Stimulated activated CD4-positive, alpha-beta T cell treated with anti-CD3 and anti-CD28 coated beads, TNF-alpha, amount 100 ng/mL, for 4 hours (primary cell): ENCODE measurements at places on chromosomes 4 and X.

DNA sequence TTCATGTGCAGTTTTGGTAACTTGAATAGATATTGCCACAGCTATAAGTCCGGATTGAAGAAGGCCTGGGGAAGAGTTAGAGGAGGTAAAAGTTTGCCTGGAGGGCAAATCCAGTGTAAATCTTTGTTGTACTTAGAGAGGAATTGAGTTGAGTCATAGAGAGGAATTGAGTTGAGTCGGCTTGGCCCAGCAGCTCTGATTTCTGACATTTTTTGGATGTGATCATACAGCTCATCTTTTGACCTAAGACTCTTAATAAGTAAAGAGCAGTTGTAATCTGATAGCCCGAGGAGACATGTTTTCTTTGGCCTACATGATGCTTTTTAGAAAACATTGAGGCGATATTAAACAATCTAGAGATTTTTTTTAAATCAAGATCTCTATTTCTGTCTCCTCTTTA is 3.9 kb downstream of the KIT start:
- DNase-seq, result no peak

DNA sequence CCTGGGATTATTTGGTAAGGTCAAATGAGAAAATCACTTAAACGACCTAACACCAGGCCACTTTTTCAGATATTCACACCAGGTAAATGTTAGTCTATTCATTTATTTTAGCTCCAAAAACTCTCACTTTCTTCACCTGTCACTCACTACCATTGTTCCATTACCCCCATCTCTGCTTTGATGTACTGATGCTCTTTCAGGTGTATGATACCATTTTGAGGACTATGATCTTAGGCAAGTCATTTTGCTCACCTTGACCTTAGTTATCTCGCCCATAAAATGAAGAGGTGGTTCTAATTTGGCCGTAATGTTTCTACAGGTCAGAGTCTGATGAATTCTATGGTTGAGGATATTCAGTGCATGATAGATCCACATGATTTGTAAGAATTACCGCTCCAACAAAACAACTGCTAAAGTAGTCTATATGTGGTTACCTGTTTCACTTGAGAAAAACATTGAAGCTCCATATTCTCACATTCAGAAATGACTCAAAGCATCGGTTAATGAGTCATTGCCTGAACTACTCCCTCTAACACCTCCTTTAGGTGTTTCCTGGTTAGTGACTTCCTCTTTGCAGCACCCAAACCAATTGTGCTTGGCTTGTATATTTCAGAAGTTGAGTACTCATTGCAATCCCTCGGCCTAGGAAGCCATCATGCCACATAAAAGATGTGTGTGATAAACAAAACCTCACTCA is 4.5 kb downstream of the DTHD1 start:
- DNase-seq, result peak; percentile 8

- DNase-seq, result no peak
Measured at GRCh38 chr4:80387390-80388283, 52.1 kb downstream of the CFAP299 start.

- DNase-seq, result no peak
Measured at GRCh38 chr4:125016892-125017299, 297.9 kb upstream of the FAT4 start.

DNA sequence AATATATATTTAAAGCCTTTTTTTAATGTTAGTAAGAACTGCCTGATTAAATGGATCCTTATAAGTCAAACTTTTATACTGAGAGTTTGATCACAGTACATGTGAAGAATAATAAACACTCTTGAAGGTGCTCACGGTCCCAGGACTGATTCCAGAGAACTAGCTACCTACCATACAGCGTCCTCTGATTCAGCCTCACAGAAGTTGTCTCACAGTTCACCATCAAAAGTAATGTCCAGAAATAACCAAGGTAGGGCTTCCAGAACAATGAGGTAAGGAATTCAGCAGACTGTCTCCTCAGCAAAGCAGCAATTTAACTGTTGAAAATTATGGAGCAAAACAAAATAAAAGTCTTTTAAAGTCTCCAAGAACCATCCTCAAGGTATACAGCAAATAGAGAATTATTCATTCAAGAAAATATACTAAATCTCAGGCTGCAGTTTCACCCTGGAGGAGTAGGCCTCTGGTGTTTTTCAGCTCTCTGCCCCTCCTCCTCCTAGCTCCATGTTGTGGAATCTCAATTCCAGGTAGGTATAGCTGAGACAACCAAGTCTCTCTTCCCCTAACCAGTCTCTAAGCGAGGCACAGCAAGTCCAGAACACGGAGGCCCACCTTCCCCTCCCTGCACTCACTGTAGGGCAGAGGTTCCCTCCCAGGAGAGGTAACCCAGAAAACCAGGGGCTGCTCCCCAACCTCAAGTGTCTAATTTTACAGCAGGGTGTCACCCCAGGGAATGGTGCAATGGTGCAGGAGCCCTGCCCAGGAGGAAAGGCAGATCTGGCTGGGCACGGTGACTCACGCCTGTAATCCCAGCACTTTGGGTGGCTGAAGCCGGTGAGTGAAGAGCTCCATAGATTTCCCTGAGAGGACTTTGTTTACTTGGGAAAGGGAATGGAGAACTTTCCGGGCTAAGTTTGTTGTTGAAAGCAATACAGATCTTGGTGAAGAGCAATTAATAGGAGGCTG is 28.6 kb downstream of the FAM241A start:
- DNase-seq, result no peak

- DNase-seq, result no peak
Measured at GRCh38 chr4:19177616-19178015, 1074.1 kb upstream of the SLIT2 start.

DNA sequence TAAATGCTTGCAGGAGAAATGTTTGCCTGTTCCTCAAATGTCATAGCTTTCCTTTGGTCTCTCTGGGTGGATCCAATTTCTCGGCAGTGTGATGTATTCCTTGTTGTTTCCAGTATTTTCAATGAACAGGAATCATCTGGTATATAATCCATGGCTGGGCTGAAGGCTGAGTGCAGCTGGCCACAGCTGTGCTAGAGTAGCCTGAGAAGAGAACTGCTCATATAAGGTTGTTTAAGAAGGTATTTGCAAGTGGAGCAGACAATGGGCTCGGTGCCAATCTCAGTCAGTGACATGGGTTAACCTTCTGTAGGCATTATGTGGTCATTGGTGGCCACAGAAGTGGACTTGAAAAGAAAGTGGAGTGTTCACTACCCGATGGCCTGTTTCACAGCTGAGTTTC is 390.3 kb downstream of the SPRY1 start:
- no peak for DNase-seq

- no peak for DNase-seq
Measured at GRCh38 chrX:134443020-134443419, 16.9 kb upstream of the HPRT1 start.

- no peak for DNase-seq
Measured at GRCh38 chr4:97548943-97549583, 594.2 kb downstream of the STPG2 start.

- no peak for DNase-seq
Measured at GRCh38 chrX:139770366-139770765, 62.4 kb upstream of the MCF2 start.

- DNase-seq, result no peak
Measured at GRCh38 chr4:94933799-94934198, 176.0 kb downstream of the BMPR1B start.

DNA sequence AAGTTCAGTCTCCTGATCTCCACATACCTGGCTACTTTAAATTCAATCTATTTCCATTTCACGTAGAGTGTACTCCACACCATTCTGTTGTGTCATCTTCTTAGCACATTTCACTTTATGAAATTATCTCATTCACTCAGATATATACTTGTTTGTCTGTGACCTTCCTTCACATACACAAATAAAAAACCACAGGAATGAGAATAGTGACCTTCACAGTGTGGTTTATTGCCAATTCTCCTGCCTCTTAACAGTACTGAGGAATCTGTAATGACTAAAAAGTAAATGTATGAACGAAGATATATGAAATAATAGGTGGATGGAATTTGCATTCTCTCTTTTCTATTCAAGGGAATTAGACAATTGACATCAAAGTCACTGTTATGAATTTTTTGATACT is 183.9 kb upstream of the PCDH7 start:
- no peak for DNase-seq

GRCh38 chr4:43968011-43968410 is 480.6 kb downstream of the KCTD8 start:
- DNase-seq, result no peak

- DNase-seq, result no peak
Measured at GRCh38 chrX:20224814-20225487, 41.8 kb downstream of the RPS6KA3 start.

DNA sequence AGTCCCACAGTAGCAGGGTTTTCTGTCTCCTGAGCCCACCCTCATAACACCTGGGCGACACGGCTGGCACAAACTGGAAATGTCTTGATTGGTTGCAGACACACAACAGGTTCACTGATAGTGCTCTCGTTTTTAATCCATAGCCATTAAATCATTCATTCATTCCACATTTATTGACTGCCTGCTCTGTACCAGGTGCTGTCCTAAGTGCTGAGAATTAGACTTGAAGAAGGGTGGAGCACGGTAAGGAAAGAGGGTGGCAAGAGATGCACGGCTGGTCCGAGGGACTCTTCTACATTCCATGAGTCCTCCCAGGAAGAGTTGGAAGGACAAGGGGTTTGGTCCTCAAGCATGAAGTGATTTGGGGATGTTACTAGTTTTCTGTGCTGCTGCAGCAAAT is 100.0 kb downstream of the RELL1 start:
- DNase-seq, result no peak

DNA sequence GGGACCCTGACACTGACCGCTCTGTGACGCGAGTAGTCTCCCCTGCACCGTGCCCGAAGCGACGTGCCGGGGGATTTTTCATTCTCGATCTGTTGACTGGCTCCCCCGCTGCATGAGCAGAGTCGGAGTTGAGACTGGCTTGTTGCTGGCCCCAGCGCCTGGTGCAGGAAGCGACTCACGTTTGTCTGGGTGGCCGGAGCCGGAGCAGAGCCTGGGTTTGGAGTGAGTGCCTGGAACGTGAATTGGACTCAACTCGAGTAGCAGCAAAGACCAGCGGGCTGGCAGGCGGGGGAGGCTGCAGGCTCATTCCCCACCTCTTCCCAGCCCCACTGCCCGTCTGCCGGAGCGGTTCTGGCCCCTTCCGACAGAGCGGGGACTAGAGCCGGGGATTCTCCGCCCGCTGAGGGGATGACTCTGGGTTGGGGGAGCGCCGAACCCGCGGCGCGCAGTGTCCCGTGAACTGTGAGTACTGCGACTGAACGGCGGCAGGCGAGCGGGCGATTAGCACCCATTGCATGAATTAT is 554 bp downstream of the PCDH7 start:
- DNase-seq, result no peak

- no peak for DNase-seq
Measured at GRCh38 chrX:28205905-28206304, 224.7 kb upstream of the DCAF8L1 start.

GRCh38 chr4:74499986-74500781 is 55.2 kb downstream of the AREG start:
- no peak for DNase-seq

DNA sequence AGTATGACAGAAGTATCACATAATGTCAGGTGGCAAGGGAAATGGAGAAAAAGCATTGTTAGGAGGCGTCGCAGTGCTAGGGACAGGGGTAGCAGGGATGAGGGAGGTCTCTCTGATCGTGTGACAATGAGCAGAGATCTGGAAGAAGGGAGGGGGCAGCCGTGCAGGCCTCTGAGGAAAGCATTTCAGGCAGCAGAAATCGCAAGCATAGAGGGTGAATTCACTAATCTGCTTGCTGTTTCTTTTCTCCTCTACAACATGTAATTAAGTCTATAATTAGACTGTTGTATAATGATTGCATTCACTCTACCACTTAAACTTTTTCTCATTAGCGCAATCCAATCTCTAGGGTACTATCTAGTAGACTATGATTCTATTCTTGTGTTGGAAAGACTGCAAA is 9.1 kb downstream of the CYP4V2 start:
- DNase-seq, result no peak

DNA sequence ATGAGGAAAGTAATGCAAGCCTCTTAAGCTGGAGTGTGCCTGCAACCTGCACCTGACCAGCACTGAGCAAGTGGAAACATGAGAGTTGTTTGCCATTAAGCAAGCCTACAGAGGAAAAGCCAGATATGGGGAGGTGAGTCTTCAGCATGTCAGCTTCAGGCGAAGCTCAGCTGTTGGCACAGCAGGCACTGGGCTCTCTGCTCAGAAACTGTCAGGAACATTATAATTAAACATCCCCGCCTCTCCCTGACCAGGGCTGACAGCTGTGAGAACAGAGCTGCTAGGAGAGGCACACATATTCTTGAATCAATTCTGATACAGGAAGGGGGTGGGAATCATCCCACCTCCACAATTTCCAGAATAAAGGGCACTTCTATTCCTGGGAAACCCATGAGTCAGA is 19.0 kb upstream of the DCX start:
- no peak for DNase-seq

DNA sequence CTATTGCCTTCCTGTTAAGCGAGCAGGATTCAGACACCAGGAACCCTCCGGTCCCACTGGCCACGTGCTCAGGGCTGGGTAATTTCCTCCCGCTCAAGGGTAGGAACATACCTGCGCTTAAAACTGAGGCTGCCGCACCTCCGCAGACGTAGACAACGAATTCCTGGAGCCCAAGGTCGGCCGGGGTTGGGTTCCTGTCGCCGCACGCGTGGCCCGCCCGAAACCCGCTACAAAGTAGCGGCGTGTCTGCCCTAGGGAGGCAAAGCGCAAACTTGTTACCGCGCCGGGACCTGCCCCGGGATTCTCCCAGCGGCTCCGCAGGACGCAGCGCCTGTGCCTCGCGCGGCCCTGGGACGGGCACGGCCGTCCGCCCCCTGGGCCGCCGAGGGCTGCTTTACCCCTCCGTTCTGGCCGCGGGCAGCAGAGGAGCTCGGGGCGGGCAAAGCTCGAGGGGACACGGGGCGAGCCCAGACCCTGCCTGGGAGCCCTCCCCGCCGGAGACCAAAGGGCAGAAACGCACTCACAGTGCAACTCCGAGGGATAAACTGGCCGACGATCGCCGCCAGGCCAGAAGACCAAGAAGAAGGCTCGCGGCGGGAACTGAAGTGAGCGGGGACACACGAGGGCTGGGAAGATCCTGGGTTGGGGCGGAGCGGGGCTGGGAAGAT is at the start of gene ERVMER34-1:
ERVMER34-1 (minus strand) TSS at position 607 of the 668 bp plus-strand sequence. CDS start 5,905 bp downstream, outside the sequence.
- DNase-seq, result no peak

- no peak for DNase-seq
Measured at GRCh38 chr4:160180211-160180610, 1077.3 kb downstream of the RAPGEF2 start.

DNA sequence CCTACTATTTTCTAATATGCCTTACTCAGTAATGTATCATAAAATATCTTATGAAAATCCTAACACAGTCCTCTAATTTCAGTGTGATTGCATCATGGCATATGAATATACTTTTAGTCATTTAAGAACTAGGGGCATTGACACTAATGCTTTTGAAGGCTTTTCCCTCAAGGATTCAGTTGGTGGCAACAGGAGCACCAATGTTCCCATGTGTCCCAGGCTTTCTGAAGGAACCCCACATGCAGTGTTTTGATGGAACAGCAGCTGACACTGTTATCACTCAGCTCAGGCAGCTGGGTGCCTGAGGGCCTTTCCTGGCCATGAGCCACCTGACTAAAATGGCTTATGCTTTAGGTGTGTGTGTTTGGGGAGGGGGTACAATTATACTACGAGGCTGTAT is 348.3 kb downstream of the ARHGAP24 start:
- no peak for DNase-seq

- no peak for DNase-seq
Measured at GRCh38 chr4:39616651-39617050, 22.0 kb downstream of the SMIM14 start.

GRCh38 chr4:33104273-33104672 is 2384.1 kb downstream of the PCDH7 start:
- DNase-seq, result no peak

GRCh38 chrX:151183912-151184565 is 7.7 kb downstream of the GPR50 start:
- DNase-seq, result no peak

GRCh38 chr4:26473893-26474292 is 16.4 kb downstream of the CCKAR start:
- DNase-seq, result no peak
